NCI-H1436 (cell line): ENCODE measurements at places on chromosomes 2 and 18.

- no peak for DNase-seq
Measured at GRCh38 chr18:36420826-36421225, 123.3 kb downstream of the FHOD3 start.

DNA sequence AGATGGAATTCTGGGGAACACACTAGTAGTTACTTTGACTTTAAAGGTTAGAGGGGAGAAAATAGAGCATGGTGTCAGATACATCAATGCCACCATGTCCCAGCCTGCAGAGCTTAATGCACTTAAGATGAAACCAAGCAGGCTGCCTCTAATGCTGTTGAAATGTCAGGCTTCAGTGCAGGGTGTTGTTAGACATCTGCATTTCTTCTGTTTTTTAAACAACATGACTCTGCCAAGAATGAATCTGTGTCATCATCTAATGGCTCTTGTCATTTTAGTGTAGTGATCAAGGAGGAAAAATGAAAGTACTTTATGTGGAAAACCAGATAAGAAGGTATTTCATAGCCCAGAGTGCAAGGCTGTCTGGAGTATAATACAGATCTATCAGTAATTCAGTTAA is 29.9 kb downstream of the LYPD1 start:
- DNase-seq = no peak

DNA sequence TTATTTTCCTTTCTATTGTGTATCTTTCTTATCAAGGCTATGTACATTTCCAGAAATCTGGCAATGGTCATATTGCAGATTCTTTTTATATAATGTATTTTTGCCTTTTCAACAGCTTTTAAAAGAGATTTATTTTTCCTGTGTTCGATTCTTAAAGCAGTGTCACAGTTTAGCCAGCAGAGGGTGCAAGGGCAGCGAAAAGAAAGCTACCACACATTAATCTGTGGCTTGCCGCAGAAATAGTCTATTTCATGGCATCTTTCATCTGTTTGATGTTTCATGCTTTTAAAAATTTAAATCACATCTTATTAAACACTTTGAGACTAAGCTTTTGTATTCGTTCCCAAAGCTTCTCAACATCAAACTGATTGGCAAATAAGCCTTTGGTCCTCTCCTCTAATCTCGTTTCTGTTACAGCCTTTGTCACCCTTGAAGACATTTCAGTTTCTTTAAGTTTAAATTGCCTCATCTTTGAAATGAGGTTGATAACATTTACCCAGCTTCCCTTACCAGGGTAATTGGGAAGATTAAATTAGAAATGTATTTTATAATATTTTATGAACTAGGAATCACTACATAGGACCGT is 73.3 kb downstream of the PIK3C3 start:
- DNase-seq = no peak

GRCh38 chr2:229920011-229920641 is 1.7 kb downstream of the TRIP12 start:
- DNase-seq = no peak

- DNase-seq = no peak
Measured at GRCh38 chr2:167271932-167272331, 383.7 kb downstream of the XIRP2 start.

GRCh38 chr2:11481789-11482472 is 16.0 kb upstream of the E2F6 start:
- DNase-seq = no peak

- DNase-seq = no peak
Measured at GRCh38 chr2:177348733-177349693, 43.6 kb upstream of the AGPS start.

DNA sequence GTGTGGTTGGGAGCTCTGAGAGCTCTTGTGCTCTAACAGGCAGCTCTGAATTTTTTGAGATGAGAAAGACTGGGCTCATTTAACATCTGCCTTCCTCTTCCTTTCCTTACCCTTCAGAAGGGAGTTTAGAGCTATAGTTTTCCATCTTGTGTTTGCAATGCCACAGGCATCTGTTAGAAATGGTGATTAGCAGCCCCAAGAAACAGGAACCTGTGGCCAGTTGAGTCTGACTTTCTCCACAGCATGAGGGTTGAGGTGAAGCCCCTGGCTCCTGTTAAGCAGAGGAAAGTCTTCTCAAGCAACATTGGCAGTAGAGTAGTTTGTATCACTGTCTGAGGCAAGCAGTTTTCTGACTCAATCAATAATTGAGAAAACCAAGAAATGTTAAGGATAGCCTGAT is 577.4 kb downstream of the ZEB2 start:
- no peak for DNase-seq
